ENCODE measurements at places on chromosomes 4 and X.

- DNase-seq = no peak
Measured at GRCh38 chr4:38364383-38364963, 299.5 kb upstream of the KLF3 start.

GRCh38 chr4:27278615-27279375 lies 418.2 kb downstream of the STIM2 start:
- DNase-seq = no peak

- DNase-seq = no peak
Measured at GRCh38 chr4:72144241-72144640, 112.4 kb downstream of the NPFFR2 start.

GRCh38 chr4:38113132-38113531 lies 152.9 kb downstream of the PTTG2 start:
- no peak for DNase-seq

DNA sequence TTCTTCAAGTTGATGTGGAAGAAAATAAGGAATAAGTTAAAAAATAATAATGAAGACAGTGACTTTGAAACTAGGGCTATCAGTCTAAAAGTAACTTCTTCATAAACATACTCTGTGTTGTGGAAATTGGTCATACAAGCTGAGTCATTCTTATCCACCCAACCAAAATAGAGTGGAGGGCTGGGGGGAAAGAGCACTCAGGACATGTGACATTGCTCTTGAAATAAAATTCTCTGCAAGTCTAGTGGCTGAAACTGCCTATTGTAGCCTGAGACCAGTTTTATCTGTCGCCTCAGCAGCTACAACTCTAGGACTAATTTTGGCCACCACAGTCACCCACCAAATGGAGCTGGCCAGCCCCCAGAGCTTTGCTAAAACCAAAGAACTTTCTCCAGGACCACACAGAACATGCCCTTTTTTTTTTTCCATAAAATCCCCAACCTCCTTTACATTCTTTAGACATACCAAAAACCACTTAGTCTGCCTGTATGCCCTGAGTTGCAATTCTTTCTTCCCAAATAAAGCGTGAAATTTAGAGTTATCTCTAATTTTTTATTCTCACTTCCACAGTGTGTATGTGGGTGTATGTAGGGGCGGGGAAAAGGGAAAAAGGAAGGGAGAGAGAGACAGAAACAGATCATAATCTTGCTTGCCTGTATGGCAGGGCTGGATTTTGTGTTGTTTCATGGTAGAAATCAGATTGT lies 23.0 kb upstream of the SLC25A4 start:
- DNase-seq = no peak

DNA sequence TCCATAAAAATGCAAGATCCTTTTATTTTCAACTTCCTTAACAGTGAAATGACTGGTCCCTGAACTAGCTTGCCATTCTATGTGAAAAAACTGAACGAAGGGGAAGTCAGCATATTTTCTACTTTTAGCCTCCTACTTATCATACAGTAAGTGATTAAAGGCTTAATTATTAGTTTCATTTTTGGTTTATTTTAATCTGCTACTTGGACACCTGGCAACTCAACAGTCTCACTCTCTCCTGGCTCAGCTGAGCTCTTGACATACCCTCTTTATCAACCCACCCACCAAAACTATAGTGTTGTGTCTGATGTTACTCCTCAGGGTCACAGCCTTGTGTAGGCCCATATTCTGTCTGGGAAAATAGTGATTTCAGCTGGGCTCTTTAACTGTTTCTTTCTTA lies 86.2 kb upstream of the CPXCR1 start:
- no peak for DNase-seq

- DNase-seq = no peak
Measured at GRCh38 chr4:151931563-151931962, 170.8 kb upstream of the GATB start.

GRCh38 chr4:53168228-53168627 lies 197.6 kb downstream of the SCFD2 start:
- no peak for DNase-seq

DNA sequence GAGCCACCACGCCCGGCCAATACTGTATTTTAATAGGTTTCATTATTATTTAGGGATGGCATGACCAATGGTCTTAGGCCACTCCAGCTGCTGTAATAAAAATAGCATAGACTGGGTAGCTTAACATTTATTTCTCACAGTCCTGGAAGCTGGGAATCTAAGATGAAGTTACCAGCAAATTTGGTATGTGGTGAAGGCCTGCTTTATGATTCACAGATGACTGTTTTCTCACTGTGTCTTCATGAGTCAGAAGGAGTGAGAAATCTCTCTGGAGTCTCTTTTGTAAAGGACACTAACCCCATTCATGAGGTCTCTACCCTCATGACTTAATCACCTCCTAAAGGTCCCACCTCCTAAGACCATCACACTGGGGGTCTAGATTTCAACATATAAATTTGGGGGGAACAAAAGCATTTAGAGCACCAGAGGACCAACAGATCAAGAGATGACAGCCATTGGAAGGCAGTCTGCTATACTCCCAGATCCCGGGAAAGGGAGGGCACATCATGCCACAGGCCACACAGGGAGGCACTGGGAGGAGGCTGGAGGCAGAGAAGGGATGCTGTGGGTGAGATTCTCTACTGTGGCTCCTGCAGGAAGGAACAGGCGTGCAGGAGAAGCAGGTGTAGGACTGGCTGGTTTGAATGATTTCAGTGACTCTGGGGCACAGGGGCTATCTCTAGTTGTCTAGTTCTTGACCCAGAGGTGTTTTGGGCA lies 335.8 kb upstream of the SFRP2 start:
- no peak for DNase-seq

DNA sequence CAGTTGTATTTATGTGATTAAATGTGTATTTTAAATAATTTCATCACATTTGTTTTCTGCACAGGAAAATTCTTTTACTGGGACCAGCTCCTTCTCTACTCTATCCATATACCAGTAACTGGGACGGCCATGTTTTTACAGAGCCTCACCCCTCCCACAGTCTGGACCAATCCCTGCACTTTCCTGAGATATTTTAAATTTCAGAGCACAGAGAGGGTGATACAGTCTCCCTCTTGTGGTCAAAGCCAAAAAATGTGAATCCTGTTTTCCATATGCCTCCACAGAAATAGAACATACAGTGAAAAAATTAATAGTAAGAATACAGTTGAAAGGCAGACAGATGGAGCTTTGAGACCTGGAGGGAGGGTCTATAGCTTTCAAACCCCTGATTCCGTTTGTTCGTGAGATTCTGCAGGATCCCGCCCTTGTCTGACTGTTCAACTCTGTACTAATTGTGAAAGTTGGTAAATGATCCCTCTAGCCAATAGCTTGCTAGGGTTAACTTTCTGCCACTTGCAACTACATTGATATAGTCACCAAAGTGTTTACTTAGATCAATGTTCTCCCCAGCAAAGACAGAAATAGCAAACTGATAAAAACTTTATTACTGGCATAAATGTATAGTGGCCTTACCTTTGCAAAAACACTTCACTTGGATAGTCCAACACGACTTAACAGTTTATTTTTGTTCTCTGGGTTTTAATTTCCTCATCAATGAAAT lies 172.2 kb downstream of the PPARGC1A start:
- DNase-seq = no peak

- no peak for DNase-seq
Measured at GRCh38 chrX:104565791-104566680, at the start of gene IL1RAPL2. Gene IL1RAPL2, plus strand, starts transcription at chrX:104566199.

- no peak for DNase-seq
Measured at GRCh38 chr4:48538358-48538757, 48.3 kb downstream of the ZAR1 start.

DNA sequence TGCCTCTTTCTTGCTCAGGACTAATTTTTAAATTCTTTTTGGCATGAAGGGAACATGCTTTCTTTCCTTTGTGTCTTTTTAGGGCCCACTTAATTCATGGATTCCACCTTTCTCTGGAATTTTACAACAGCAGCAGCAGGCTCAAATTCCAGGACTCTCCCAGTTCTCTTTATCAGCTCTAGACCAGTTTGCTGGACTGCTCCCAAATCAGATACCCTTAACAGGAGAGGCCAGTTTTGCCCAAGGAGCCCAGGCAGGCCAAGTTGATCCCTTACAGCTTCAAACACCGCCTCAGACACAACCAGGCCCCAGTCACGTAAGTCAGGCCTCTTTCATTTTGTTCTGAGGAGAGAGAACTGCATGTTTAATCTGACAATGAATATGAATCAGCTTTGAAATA lies 2.3 kb downstream of the ODAM start:
- DNase-seq = no peak

DNA sequence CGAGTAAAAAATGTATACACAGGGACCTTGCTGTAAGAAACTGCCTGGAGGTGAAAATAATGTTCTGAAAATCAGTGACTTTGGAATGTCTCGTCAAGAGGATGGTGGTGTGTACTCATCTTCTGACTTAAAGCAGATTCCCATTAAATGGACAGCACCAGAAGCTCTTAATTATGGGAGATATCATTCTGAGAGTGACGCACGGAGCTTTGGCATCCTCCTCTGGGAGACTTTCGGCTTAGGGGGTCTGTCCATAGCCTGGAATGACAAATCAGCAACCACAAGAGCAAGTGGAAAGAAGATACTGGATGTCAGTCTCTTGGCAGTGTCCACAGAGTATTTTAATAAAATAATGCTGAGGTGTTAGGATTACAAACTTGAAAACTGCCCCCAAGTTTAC lies 129.4 kb downstream of the THOC2 start:
- no peak for DNase-seq

GRCh38 chr4:17030543-17030942 lies 132.1 kb upstream of the LDB2 start:
- no peak for DNase-seq

GRCh38 chr4:38788317-38788716 lies 5.5 kb upstream of the TLR10 start:
- DNase-seq = no peak

GRCh38 chr4:139934057-139934707 lies 219.8 kb downstream of the MAML3 start:
- DNase-seq = no peak

- DNase-seq = no peak
Measured at GRCh38 chr4:158929939-158930638, 161.3 kb downstream of the FNIP2 start.

DNA sequence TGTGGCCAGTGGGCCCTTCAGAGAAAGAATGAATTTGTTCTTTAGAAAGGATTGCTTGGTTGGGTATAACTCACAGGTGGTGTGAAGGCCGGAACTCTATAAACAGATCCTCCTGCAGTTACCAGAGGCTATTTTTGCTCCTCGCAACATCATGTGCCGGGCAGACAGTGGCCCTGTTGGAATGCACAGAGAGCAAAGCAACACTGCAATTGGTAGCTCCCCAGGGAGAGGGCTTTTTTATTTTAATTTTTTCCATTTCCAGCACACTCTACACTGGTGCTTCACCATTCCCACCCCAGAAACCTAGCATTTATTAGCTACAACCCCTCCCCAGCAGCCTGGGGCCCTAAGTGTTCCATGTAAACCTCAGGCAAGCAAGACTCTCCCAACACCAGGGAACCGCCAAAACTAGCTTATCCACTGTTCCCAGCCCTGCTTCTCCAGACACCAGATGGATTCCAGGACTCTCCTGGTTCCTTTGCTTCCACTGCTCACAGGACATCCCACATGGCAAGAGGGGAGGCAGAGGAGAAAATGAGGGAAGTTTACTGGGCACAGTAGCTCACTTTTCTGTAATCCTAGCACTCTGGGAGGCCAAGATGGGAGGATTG lies 75.1 kb upstream of the TMEM164 start:
- DNase-seq = no peak

DNA sequence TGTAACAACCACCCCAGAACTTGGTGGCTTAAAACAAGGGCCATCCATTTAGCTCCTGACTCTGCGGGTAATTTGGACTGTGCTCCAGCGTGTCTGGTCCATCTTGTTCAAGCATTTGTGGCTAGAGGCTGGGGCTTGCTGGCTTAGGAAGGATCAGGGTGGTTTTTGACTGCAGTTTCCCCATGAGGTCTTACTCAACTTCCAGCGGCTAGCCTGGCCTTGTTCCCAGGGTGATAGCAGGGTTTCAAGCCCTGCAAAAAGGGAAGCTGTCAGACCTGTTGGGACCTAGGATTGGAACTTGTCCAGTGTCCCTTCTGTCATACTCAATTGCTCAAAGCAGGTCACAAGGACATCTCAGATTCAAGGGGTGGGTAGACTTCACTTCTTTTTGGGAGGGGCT lies 205.9 kb downstream of the STIM2 start:
- DNase-seq = no peak

DNA sequence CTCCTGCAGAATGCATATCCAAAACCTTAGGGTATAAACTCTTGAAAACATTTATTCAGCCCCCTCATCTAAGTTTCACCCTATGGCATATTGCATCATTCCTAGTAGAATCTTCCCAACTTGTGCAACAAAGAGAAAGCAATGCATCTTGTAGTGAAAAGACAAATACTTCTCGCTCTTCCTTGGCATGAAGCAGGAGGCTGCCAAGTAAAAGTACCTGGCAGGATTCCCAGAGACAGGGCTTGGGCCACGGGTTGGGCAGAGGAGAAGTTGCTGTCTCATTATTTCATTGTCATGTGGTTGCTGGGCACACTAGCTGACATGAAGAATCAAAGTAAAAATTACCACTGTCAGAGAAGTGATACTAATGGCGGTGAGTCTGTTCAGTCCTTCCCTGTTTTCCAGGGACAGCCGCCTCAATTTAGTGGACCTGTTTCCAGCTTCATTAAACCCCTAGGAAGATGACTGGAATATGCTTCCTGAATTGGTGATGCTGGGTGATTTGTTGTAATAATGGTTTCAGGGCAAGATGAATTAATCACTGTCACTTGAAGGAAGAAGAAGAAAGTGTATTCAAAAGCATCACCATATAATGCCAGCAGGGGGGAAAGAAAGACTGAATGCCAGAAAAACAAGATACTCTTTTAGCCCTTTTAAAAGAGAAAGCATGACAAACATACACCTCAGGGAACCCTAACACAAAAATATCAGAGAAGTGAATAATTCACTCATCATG lies 380.5 kb upstream of the IGFBP7 start:
- no peak for DNase-seq

DNA sequence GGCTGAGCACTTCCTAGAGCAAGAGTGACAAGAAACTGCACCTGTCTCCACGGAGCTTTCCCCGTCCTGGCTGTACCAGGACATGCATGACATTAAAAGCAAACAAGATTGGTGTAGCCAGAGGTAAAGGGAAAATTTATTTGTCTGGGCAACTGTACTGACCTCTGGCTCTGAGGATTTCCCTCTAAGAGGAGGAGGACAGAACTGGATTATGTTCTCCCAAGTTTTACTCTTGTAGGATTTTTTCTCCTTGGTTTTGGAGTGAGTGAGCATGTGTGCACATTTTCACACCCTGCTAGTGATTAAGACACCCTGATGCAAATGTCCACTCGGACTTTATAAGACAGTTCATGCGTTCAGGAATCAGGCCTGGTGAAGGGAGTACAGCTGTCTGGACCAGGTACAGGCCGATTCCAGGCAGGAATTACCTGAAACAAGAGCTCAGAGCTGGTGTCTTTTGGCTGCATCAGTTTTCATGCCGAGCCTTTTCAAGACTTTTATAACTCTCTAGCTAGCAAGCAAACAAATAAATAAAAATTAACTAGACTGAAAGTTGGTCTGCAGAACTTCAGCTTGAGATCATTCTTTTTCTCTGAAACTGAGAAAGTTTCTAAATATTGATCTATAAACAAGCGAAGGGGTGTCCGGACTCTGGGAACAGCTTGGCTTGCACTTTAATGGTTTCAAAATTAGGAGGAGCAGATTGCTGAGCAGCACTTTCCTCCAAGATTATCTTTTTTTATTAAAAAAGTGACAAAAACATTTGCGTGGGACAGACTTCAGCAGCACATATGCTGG lies 51.3 kb upstream of the SPRY1 start:
- no peak for DNase-seq

- no peak for DNase-seq
Measured at GRCh38 chr4:148344941-148345340, 97.3 kb downstream of the NR3C2 start.
